T-cell (primary cell): ENCODE measurements at places on chromosomes 7 and 10.
A peak's percentile ranks its signal among the peaks of the same experiment; 100 is the strongest.

- no peak for DNase-seq
Observed at GRCh38 chr10:133009218-133009950, 67.0 kb upstream of the CFAP46 start.

DNA sequence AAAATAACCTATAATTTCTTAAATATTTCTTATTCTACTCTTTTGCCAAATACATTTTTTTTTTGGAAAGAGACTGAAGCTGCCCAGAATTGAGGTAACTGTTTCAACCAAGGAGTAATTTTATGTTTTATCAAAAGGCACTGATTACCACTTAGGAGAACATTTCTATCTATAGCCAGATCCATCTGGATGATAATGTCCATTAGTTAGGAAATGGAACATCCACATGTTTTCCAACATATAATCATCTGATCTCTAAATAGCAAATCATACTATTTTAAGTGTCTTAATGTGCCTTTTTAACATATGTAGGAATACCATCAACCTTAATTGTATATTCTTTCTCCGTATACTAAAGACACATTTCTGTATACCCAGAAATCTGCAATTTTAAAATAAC, 1068.9 kb downstream of the NXPH1 start:
- DNase-seq, result no peak

GRCh38 chr10:52762088-52762487, 10.5 kb downstream of the MBL2 start:
- DNase-seq, result no peak

- DNase-seq, result no peak
Observed at GRCh38 chr10:128556182-128557110, 430.2 kb upstream of the MKI67 start.

- DNase-seq, result peak; percentile 10
Observed at GRCh38 chr7:131692131-131692960, 135.9 kb upstream of the PODXL start.

- DNase-seq, result no peak
Observed at GRCh38 chr10:66234872-66235271, 691.0 kb upstream of the LRRTM3 start.

DNA sequence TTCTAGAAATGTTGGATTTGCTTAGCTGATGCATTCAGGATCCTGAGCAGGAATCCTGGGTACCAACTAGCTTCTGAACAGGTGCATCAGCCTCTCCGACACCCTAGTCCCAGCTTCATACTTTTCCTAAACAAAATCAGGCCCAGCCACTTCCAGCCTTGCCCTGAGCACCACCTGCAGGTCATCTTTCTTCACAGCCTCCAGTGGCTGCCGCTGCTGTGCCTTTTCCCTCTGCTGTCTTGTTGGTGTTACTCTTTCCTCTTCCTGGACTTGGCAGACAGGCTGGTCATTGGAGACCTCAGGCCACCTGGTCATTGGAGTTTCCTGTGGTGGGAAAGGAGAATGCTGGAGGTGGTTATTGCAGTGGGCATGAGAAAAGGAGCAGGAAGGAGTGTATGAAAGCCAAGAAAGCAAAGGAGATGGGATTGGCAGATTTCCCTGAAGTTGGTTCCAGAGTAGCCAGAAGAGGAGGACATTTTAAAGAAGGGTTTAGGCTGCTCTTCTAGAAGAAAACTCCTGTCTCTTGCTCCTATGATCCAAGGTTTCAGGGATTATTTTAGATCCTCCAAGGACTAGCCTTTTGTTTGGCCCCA, 48.2 kb upstream of the NFKB2 start:
- DNase-seq, result no peak

GRCh38 chr10:75014516-75015230, 96.8 kb upstream of the SAMD8 start:
- peak; percentile 45 for DNase-seq

GRCh38 chr7:133183042-133183794, 69.7 kb upstream of the EXOC4 start:
- no peak for DNase-seq

- peak; percentile 77 for DNase-seq
Observed at GRCh38 chr7:2710901-2711551, 23.0 kb downstream of the AMZ1 start.

DNA sequence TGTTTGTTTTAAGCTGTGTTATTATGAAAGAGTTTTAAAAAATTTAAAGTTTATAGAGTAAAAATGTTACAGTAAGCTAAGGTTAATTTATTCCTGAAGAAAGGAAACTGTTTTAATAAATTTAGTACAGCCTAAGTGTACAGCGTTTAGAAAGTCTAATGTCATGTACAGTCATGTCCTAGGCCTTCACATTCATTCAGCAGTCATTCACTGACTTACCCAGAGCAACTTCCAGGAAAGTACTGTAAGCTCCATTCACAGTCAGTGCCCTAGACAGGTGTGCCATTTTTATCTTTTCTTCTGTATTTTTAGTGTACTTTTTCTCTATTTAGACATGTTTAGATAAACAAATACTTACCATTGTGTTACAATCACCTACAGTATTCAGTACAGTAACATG, 126.8 kb downstream of the TPK1 start:
- no peak for DNase-seq

- no peak for DNase-seq
Observed at GRCh38 chr10:50325449-50326171, 74.3 kb upstream of the ASAH2 start.

GRCh38 chr10:11320809-11321520, 290.5 kb downstream of the USP6NL start:
- no peak for DNase-seq

GRCh38 chr10:99927721-99928280, 81.9 kb downstream of the DNMBP start:
- DNase-seq, result no peak

DNA sequence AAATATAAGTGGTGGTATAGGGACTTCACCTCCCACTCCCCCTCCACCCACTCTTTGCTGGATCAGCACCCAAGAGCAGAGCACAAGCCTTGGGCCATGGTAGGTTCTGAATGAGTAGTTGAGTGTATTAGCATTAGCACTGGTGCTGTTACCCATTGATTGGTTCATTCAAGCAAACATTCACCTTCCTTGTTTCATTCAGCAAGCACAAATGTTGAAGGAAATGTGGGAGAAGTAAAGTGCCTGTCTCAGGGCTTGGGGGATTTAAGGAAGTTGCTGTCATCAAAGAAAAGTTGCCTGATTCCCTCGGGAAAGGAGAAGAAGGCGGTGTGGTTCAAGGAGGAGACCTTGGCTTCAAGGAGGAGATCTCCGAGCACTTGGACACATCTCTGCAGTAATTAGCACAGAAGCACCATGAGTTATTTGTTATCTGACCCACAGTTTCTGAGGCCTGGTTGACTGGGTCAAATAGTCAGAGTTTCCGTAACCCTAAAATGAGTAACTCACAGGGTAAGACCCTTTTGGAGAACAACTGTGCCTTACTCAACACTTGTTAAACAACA, 17.3 kb downstream of the IL2RA start:
- DNase-seq, result no peak

DNA sequence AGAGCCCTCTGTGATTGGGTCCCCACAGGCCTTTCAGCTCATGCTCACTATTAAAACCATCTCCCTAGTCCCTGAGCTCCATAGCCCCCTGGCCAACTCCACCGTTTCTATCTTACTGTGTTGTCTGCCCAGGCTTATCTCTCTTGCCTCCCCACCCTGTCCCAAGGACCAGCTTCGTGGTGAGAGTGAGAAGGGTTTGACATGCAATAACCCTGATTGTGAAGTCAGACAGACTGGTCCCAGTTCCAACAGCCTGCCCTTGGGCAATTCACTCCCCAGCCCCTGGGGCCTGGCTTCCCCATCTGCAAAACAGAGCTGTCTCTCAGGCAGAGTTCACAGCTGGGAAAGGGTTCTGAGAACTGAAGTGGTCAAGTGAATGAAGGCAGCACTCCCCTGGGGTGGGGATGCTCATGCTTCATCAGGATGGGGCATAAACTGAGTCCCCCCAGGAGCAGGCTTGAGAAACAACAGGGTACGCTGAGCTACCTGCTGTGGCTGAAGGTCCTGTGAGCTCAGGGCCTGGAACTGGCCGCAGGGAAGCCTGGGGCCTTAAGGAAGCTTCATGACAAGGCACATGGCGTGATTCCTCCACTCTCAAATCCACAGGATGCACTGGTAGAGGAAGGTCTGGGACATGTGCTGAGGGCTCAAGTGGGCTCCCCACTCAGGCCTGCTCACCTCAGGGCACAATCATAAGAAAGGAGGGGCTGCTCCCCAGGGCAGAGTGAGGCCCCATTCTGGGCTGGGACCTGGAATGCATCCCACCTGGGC, 1.8 kb upstream of the PPIF start:
- no peak for DNase-seq

DNA sequence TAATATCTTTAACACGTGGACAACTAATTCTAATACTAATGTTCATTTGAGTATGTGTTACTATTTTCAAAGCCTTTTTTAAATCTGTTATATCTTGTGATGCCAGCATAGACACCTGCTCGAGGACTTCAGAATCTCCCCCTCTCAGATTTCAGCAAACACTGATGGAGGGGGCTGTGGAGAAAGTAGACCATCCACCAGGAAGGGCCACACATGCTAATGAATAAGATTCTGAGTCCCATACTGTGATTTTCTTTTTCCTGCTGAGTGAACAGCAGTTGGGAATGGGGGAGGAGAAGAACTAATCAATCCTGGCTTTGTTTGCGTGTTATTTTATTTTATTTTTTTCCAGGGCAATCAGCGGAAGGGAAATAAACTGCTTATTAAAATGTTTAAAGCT, 157.9 kb upstream of the CSTF2T start:
- DNase-seq, result no peak

DNA sequence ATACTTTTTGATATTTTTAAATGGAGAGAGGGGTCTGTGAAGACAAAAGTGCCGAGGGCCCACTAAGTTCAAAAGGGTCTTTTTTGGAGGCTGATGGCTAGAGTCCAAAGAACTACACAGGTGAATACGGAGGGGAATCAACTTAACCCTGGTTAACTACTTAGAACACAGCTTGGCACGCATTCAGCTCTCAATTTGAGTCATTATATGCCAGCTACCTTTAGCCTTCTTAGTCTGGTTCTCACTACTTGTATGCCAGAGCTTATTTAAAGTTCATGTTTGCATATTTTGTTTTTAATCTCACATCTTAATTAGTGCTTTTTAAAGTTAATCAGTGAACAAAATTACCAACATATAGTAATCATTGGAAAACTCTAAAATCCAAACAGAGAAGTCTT, 80.8 kb downstream of the VWDE start:
- no peak for DNase-seq

GRCh38 chr7:158001621-158002320, 585.9 kb downstream of the PTPRN2 start:
- no peak for DNase-seq

DNA sequence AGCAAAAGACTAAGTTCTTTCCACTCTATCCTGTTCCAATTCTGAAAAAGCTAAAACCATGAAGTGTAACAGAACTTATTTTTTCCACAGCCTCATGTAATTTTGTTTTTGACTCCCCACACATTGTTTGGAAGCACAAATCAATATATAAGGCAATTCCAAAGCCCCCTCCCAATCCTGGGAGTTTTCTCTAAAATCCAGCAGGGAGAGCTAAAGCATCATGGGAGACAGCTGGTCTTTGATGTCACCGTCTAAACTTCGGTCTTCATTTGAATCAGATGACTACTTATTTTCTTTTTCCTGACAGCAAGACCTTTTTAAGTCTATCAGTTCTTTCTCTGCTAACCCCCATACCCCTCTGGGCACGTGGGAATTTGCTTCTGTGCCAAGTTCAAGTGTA, 33.3 kb upstream of the PON1 start:
- DNase-seq, result no peak

DNA sequence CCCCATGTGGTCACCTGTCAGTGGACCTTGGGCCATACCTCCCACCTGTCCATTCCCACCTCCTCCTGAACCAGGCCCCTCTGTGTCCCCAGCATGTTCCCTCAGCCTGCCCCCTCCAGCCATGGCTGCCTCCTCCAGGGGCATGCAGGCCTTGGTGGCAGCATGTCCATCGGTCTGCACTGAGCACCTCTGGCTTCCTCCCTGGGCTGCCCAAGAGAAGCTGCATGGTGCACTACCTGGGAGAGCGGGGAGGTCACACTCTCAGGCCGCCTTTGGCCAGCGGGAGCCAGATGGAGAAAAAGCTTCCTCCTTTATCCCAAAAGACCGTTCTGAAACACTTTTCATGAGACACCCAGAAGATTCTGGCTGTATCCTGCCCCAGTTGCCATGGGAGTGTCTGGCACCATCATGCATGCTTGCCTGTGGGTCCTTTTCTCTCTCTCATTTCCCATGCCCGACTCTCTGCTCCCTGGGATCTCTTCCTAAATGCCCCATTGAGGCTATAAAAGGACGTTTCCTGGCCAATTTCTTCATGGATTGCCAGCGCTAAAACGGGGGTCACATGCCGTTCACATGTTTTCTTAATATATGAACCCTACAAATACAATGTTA, 45.5 kb upstream of the MGMT start:
- DNase-seq, result no peak

GRCh38 chr10:42367532-42368230, 270.7 kb downstream of the ZNF33B start:
- no peak for DNase-seq

DNA sequence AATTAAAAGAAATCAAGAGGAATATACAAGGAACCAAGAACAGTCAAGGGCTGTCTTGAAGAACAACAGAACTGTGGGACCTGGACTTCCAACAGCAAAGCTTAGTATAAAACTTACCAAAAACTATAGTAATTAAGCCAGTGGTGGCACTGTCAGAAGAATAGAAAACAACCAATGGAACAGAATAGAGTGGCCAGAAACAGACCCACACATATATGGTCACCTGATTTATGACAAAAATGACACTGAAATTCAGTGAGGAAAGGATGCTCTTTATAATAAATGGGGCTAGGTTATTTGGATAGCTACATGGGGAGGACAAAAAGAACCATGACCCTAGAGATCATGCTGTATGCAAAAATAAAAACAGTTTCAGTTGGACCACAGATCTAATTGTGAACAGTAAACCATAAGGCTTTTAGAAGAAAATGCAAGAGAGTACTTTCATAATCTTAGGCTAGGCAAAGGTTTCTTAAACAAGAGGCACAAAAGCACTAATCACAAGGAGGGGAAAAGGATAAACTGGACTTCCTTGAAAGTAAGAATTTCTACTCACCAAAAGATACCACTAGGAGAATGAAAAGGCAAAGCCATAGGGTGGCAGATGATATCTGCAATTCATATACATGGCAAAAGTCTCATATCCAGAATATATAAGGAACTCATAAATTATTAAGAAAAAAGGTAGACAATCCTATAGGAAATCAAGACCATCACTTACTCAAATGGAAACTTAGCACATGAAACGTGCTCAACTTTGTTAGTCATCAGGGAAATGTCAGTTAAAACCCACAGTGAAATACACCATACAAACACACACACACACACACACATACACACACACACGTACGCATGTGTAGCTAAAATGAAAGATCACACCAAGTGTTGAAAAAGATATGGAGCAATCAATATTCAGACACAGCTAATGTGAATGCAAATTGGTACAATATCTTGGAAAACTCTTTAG, 20.8 kb downstream of the HYCC1 start:
- DNase-seq, result no peak
